ENCODE measurements at places on chromosomes 7 and 10.
A peak's percentile ranks its signal among the peaks of the same experiment; 100 is the strongest.

- peak; percentile 88 for DNase-seq
Observed at GRCh38 chr7:40468891-40469864, 334.4 kb downstream of the SUGCT start.

- no peak for DNase-seq
Observed at GRCh38 chr10:9362721-9363120, 1308.2 kb downstream of the GATA3 start.

DNA sequence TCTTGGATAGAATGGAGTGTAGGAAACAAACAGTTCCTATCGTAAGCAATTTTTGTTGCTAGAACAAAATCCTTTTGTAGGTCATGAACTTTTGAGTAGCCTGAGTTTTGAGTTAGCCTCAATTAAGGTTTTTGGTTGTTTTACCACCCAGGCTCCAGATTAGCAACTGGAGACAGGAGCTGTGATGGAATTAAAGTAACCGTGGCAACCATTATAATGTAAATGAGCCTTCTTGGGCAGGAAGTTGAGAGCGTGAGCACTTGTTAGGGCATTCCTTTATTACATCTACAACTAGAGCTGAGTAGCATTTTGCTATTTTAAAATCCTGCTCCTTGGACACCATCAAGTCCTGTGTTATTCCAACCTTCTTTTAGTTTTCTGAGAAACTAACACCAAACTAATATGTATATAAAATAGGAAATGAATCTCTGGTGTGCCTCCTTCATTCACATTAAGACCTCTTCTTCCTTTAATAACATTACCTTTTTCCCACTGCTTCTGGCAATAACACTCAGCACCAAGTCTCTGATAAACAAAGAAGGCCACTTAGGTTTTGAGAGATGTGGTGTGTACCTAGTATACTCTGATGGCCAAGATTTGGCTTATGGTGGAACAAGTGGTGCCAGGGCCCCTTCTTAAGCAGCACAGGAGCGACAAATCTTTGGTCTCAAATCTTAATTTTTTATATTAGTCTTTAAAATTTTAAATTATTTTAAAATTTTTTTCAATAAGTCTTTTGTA lies 34.0 kb downstream of the AHCYL2 start:
- no peak for DNase-seq

DNA sequence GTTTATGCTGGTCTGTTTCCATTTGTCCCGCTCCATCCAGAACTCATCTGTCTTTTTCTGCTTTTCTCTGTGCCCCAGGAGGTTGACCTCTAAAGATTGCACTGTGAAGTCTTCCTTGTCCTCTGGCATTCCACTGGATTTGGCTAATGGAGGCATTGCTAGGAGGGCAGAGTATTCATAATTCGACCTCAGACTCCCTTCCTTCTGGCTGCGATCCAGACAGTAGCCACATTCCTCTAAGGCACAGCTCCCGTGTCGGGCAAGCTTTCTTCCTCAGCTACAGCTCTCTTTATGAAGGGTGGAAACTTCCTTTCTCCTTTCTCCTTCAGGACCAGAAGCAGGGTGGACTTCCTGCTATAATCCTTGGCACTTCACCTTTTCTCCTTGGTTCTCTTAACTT lies 175.9 kb downstream of the BAMBI start:
- DNase-seq = no peak

DNA sequence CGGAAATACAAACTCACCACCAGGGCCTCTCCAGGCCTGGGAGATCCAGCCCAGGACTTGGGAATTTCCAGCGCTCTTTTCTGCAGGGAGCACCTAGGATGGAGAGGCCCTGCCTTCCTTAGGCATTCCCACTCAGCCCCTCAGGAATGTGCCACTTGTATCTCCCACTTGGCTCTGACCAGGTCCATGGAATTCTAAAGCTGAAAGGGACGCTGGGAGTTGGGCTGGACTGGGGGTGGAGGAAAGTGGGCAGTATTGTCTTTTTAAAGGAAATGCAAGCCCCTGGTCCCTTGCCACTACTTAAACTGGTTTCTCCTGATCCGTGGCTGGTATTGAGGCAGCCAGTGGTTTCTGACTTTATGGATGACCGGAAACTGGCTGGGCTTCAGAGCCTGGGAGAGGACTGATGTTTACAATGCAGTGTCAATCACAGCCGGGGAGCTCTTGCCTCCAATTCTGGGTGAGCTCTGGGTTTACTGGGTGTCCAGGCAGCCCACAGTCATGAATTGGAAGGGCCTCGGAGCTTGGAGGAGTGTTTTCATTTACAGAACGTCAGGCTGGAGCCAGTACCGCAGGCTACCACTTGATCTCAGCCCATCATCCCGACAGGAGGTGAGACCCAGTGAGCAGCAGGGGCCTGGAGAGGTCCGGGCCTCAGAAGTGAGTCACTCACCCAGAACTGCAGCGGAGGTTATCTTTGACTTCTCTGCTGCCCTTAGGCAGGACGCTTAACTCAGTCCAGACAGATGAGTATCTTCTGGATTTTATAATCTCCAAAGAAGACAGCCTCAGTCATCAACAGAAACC lies 27.3 kb downstream of the AGAP3 start:
- peak; percentile 53 for DNase-seq

- DNase-seq = no peak
Observed at GRCh38 chr10:124469956-124470484, 8.4 kb downstream of the LHPP start.

- DNase-seq = peak; percentile 4
Observed at GRCh38 chr10:930625-931325, 730 bp downstream of the LARP4B start.

GRCh38 chr7:72057796-72058195 lies 354.3 kb downstream of the CALN1 start:
- DNase-seq = no peak

DNA sequence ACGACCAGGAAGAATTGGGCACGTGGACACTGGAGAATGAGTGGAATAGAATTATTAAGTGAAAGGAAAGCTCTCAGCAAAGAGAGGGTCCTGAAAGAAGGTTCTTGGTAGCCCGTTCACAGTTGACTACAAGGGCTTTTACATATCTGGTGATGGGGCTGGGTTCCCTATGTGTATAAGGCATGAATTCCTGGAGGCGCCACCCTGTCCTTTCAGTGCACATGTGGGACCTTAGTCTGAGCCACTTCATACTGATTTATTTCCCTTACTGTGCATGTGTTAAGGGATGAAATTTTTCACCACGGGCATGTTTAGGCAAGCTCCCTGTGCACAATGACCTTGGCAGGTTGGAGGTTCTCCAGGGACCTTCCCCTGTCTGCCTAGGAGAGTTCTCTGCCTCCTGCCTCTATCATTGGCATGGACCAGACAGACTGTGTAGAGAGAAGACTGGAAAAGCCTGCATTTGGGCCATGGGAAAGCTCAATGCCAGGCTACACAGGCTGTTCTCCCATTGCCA lies 145.9 kb upstream of the ITGB1 start:
- no peak for DNase-seq

DNA sequence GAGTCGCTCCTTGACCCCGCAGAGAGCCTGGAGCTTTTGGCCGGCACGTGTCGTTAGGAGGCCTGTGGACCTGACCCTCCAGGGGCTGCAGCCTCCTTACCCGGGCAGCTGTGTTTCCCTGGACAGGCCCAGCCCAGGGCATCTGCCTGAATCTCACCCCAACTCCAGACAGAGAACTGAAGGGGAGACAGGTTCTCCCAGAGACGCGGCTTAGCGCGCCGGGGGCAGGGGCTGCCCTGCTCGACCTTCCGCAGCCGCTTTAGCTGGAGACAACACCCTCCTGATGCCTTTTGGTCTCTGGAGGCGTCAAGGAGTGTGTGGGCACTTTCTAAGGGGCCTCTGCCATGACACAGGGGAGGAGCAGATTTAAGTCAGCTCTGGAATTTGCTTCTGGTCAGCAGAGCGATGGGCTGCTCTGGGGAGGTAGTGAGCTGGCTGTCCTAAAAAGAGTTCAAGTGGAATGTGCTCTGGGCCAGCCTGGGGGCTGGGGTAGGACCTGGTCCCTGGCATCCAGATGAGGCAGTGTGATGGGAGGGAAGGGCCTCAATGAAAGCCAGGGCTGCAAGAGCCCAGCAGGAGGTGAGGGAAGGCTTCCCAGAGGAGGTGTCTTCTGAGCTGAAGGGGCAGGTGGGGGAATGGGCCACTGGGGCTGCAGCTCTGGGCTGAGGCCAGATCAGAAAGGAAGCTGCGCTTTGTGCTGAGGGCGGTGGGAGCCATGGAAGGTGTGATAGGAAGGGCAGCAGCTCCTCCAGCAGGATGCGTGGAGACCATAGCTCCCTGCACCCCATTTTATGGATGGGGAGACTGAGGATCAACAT lies 5.8 kb downstream of the GRIFIN start:
- no peak for DNase-seq

- DNase-seq = no peak
Observed at GRCh38 chr7:70668606-70669358, 463.2 kb upstream of the GALNT17 start.

DNA sequence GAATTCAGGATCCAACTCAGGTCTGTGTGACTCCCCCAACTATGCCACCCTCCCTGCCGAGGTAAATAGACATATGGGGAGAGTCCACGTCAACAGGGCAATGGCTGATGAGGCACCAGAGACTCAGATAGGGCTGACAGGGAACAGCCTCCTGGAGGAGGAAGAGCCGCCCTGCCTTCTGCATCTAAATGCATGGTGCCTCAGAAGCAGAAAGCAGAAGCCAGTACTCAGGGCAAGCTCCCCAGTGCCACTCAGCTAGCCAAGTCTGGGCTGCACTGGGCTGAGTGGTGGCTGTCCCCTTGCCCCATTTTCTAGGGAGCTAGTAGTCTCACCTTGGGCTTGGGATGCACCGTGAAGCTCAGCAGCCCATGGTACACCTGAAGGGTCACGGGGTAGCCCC lies 11.0 kb downstream of the RRP12 start:
- DNase-seq = no peak

DNA sequence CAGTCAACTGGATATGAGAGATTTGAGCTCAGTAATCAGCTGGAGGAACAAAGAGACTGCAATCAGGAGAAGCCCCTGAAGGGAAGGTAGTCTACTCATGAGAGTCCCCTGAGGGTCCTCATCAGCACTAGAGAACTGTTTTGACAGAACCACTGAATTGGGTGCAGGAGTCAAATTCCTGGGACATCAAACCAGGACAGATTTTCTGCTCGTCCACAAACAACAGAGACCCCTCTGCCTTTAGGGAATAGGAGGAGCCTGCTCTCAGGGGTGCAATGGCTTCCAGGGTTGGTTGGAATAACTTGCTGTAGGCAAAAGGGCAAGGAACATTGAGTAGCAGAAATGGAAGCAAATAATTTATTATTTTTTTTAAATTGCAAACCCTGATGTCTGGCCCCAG lies 21.9 kb upstream of the NEUROD6 start:
- no peak for DNase-seq

DNA sequence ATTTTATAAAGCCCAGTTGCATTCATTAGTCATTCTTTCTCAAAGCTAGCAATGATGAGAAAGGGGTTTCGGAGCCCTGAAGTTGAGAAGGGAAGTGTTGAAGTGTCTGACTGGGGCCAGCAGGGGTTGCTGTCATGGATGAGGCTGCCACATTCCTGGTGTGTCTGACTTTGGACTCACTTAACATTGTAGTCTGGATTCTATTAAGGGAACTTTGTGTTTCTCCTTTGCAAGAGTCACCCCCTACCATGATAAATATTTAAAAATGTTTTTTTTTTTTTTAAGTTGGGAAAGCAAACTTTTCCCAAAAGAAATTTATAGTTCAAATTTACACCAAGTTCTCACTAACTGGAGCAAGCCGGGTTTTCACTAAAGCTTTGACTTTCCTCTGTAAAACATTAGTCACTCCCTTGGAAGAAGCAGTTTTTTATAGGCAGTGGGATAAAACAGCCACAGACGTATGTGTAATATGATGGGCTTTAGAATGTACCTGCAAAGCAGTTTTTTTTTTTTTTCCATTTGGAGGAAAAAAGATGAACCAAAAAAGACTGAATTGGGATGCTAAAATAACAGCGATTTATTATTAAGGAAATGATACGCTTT lies 243.6 kb downstream of the TWIST1 start:
- no peak for DNase-seq

DNA sequence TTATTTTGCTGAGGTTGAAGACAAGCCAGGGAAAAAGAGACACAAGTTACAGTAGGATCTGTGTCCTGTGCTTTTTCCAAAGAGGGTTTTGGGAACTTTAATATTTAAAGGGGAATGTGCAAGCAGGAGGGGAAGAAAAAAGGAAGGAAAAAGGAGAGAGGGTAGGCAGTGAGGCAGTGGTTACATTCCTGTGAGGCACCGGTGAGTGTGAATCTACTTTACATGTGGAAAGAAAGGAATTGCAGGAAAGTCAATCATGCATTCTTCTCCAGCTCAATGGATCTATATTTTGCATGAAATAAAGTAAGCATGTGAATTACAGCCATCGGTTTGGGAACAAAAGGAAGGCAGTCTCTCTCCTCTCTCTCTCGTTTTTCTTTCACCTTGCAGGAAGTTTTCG lies 12.6 kb upstream of the DYNC2I1 start:
- no peak for DNase-seq

- no peak for DNase-seq
Observed at GRCh38 chr7:131722371-131722770, 165.9 kb upstream of the PODXL start.

DNA sequence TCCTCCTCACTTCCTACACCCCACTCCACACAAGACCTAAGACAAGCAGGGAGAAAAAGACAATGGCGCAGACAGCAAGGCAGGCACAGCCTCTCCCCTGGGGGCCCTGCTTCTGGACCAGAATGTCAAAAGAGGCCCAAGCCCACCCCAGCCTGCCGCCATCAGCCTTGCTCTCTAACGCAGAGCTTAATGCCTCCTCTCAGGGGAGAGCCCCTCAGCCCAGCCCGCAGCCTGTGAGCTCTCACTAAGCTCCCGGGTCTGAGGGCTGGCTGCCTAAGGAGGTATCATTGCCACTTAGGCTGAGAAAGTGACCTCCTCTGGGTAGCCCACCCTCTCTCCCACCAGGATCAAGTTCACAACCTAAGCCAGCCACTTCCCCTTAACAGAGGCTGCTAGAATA lies 16.7 kb downstream of the SLIT1 start:
- no peak for DNase-seq

- DNase-seq = no peak
Observed at GRCh38 chr10:77090381-77091356, 546.9 kb downstream of the KCNMA1 start.

DNA sequence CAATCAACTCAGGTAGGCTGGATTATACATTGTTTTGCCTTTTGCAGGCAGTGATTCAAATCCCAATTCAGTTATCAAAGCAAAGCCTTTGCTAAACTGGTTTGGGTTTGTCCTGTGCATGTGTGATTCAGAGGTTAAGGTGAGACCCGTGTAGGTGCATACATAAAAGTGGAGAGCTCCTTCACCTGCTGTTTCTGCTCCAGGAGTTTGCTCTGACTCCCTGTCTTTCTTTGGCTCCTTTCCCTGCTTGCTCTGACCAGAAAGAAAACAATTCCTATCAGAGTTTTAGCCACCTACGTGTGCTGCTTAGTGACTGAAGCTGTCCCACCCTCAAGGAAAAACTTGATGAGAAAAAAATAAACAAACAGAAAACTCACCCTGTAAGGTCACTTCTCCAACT lies 101.1 kb downstream of the TPST1 start:
- DNase-seq = no peak

GRCh38 chr10:132397671-132398565 lies 918 bp downstream of the PWWP2B start:
- DNase-seq = no peak

GRCh38 chr10:72315054-72315453 lies 39.7 kb downstream of the DNAJB12 start:
- DNase-seq = no peak

GRCh38 chr7:102080019-102080433 lies 206.6 kb upstream of the SH2B2 start:
- DNase-seq = no peak

GRCh38 chr10:91220194-91220953 lies at the start of gene PCGF5:
Gene PCGF5, plus strand, starts transcription at chr10:91220663. Its CDS starts 2,209 bp downstream, at chr10:91222872.
- DNase-seq = peak; percentile 3

Data from AG04449 (cell line).